B cell (primary cell): ENCODE measurements at places on chromosomes 16 and 17. TPM values are rescaled to one million over a fixed set of nuclear protein-coding genes. Genes with fewer than 3 reads are reported as not detected.

The CES5A gene
- total RNA-seq, result not detected in 2 replicates

The KRT31 gene
- not detected in 2 replicates for total RNA-seq

The HSF5 gene
- total RNA-seq, result 4.8 and 5.1 TPM in 2 replicates

The TSPAN10 gene
- 1.1 and 1.6 TPM in 2 replicates for total RNA-seq

The DUSP3 gene
- 17.8 and 18.2 TPM in 2 replicates for total RNA-seq
